ENCODE measurements at places on chromosomes 16 and 17.

GRCh38 chr16:19776147-19776546 is 58.1 kb downstream of the IQCK start:
- no peak for DNase-seq

GRCh38 chr17:77325577-77326075 is 184.9 kb downstream of the SEC14L1 start:
- DNase-seq: no peak

GRCh38 chr17:37717627-37718323 is 27.1 kb downstream of the HNF1B start:
- DNase-seq: no peak

GRCh38 chr17:78986048-78986648 is 6.4 kb upstream of the LGALS3BP start:
- DNase-seq: no peak

DNA sequence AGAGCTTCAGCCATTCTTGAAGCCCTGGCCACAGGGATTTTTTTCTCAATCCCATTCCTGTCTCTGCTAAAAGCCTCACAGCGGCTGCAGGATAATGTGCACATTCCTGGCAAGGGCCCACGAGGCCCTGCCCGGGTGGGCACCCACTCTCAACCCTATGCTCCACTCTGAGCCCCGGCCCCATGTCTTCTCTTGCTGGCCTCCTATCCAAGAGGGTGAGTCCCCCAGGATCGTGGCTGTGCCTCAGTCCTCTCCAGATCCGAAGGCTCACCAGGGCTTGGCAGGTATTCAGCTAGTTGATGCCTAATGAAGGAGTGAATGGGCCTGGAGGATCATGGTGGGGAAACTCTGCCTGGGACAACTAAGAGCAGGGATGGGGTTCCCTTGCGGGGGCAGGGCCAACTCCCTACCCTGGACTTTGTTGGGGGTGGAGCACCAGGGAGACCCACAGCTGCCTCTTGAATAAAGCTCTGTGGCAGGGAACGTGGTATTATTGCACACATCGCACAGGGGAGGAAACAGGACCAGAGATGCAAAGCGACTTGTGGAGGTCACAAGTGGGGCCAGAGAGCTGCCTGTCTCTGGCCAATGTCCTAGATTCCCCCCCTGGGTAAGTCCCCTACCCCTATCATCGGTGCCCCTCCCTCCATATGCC is 5.4 kb downstream of the ARHGAP27 start:
- no peak for DNase-seq

DNA sequence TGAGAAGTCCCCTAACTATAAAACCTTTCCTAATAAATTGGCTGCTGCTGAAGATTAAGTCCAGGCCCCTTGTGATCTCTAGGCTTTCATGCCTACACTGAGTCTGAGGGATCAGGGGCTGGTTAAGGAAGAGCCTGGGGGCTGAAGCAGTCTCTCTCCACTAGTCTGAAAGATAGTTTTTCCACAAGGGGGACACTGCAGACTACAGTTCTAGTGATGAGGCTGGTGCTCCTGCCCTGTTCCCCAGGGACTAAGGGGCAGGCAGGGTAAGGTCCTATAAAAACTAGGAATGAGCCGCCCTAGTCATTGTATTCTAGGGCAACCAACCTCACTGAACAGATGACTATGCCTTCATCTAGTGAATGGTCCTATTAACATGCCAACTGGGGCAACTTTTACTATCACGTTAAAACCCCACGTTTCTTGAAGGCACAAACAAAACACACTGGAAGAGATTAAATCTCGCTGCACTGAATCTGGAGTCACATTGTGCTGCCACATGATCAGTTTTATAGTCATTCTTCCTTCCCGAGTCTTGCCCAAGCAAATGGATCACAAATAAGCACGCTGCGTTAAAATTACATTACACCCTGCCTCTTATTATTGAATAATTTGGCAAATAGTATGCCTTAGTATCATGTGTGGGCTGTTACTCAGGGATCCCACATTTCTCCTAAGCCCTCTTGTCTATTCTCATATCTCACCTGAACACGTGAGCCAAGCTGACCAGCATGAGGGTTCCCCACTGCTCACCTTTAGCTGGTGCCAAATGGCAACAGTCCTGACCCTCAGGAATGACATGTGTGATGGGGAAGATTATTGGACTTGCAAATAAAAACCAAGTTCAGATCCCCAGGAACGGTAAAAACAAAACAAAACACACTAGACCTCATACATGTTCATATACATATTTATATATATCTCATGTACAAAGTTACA is 95.4 kb upstream of the TOB1 start:
- DNase-seq: no peak

DNA sequence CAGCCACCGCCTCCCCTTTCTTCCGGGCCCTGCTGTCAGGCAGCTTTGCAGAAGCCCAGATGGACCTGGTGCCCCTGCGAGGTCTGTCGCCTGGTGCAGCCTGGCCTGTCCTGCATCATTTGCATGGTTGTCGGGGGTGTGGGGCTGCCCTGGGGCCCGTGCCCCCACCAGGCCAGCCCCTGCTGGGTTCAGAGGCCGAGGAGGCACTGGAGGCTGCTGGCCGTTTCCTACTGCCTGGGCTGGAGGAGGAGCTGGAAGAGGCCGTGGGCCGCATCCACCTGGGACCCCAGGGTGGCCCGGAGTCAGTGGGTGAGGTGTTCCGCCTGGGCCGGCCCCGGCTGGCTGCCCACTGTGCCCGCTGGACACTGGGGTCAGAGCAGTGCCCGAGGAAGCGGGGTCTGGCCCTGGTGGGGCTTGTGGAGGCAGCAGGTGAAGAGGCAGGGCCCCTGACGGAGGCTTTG is 5.5 kb upstream of the TGFB1I1 start:
- DNase-seq: no peak

- DNase-seq: no peak
Observed at GRCh38 chr17:48011405-48012150, 26.0 kb downstream of the COPZ2 start.

DNA sequence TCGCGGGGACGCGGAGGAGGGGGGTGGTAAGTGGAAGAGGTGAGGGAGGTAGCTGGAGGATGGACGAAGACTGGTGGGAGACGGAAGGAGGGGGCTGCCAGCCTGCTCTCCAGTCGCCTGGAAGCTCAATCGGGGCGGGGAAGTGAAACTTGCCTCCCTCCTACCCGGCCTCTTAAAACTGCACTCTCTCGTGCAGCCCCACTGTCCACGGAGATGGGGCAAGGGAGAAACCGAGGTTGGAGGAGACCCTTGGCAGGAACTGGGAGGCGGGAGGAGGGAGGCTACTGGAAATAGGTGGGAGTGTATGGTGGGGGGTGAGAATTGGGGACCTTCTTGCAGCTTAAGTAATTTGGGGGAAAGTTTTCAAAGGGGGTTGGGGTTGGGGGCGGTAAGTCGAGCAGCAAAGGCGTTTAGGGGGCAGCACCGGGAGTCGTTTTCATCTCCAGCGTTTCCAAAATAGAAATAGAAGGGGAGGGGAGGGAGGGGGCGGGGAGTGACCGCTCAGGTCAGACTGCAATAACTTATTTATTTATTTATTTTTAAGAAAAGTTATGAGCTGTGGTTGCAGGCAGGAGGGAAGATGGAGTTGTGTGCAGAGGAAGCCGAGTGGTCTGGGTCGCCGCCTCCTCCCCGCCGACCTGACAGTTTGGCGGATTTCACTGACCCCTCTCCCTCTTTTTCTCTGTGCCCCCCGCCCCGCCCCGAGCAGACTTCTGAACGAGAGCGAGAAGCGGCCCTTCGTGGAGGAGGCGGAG is 1.4 kb downstream of the SOX9 start:
- DNase-seq: no peak

DNA sequence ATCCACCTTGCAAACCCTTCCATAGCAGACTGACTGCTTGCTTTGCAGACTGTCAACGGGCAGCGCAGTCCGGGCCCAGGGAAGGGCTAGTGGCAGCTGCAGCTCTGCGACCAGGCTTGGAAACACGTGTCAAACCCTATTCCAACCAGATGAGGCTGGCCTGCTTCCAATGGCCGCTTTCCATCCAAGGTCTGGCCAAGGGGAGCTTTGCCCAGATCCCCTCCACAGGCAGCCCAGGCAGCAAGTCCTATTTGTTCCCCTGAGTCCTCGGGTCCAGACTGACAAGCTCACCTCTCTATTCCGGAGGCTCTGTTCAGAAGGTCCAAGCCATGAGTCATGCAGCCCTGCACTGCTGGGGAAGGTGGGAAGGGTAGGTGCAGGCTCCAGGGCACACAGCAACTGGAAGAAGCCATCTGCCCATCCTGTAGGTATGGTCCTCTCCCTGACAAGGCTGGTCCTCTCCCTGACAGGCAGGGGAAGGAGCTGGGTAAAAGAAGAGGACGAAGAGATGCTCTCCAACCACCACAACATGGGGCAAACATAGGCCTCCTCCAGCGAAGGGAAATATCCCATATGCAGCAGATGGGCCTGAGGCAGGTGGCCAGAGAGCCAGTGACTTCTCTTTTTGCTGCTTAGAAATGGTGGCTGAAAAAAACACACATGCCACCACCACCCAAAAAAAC is 22.6 kb upstream of the AXIN2 start:
- peak; percentile 15 for DNase-seq

DNA sequence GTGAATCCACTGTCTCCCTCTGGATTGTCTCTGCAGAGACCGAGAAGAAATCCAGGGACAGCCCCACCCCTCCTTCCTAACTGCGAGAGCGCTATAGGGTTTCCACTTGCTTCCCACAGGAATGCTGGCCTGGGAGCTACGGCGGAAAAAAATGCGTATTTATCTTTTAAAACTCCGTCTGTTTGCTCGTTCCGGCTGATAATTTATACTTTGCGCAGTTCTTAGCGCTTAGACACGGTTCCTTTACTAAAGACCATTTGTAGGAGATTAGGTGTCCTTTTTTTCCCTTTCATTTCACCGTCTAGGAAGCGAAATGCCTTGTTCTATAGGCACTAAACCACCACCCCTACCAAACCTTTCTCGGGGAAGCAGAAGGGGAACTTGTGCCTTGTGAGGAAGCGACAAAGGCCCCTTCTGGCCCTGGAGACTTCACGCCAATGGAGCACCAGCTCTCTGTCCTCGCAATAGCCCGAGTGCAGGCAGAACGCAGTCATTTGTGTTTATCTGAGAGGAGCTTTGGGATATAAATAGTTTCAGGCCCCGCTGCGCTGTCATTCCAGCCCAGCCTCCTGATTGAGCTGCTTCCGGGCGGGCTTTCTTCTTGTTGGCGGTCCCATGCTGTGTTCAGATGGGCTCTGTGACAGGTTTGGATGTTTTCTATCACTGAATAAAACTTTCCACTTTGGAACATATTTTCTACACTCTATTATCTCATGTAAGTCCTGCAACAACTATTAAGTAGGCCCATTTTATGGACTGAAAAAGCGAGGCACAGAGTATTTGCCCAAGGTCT is 791 bp upstream of the SUPT4H1 start:
- peak; percentile 60 for DNase-seq

DNA sequence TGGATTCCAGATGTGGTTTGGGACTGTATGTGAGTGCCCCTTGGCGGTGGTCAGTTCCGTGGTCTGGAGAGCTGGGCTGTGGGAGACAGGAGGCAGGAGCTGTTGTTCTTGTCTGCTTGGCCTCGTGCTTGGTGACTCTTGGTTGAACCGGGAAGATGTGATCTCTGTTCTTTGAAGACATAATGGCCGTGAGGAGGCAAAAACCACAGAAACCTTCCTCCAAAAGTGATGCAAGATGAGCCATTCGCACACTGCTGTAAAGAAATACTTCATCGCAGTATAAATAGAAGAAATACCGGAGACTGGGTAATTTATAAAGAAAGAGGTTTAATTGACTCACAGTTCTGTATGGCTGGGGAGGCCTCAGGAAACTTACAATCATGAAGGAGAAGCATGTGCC is 128.8 kb downstream of the RAP1GAP2 start:
- no peak for DNase-seq

- no peak for DNase-seq
Observed at GRCh38 chr16:56625943-56626654, 518 bp downstream of the MT1E start.

- no peak for DNase-seq
Observed at GRCh38 chr17:69997332-69997731, 77.7 kb upstream of the KCNJ16 start.

GRCh38 chr17:56918916-56919315 is 5.1 kb upstream of the TRIM25 start:
- DNase-seq: no peak

GRCh38 chr16:52993179-52993578 is 59.5 kb downstream of the CHD9NB start:
- no peak for DNase-seq

GRCh38 chr17:66664336-66664735 is 170.6 kb upstream of the CACNG5 start:
- DNase-seq: no peak

- DNase-seq: peak; percentile 17
Observed at GRCh38 chr17:78484271-78485246, 92.6 kb downstream of the DNAH17 start.

- DNase-seq: no peak
Observed at GRCh38 chr16:88703486-88704309, 2.5 kb downstream of the RNF166 start.

GRCh38 chr16:85767531-85767930 is 16.6 kb upstream of the C16orf74 start:
- DNase-seq: no peak

GRCh38 chr17:7204336-7204735 is 15.3 kb downstream of the DLG4 start:
- DNase-seq: no peak

DNA sequence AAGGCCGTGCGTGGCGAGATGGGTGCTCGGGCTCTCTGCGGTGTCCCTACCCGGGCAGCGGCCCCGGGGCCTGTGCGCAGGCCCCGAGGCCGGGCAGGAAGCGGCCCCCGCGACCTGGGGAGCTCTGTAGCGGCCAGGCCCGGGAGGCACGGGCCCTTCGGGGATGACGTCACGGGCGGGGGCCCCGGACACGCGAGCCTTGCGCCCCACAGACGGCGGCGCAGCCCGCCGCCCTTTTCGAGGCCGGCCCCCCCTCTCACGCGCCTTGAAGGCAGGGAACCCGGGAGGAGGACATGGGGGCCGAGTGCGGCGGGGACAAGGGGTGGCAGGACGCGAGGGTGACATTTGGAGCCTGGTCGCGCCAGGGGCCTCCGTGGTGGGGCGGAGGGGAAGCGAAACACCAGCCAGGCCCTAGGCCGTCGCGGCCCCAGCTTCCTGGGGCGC is 1.1 kb downstream of the RAI1 start:
- DNase-seq: peak; percentile 53

- DNase-seq: no peak
Observed at GRCh38 chr17:6474906-6475305, 30.7 kb downstream of the PIMREG start.

GRCh38 chr17:83053739-83054451 is 25.5 kb upstream of the METRNL start:
- DNase-seq: no peak

DNA sequence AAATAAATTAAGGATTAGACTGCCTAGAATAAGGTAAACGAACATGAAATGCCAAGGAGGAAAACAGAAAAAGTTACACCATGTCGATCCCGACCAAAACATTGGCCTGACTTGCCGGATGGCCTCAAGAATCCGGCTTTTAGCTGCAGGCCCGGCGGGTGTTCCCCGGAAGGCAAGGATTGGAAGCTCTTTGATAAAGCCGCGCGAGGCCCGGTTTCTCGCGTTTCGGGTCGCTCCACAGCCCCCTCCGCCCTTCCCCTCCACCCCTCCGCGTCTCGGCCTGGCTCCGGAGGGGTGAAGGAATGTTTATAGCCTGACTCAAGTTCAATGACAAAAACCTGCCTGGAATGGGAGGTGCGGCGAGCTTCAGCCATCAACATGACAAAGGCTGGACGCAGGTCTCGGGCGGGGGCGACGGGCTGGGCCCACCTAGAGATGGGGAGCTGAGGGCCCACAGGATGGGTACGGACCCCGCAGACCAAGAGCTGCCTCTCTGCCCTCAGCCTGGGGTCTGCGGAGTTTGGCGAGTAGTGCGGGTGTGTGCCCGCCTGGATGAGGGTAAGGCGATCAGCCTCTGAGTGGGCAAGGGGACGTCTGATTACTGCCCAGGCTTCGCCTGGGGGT is 2.6 kb downstream of the PRAC1 start:
- DNase-seq: no peak

- DNase-seq: no peak
Observed at GRCh38 chr17:78748048-78748729, 33.9 kb downstream of the CYTH1 start.

All from hypothalamus (tissue), 51 donors.